ENCODE measurements at places on chromosomes 13 and 19.

GRCh38 chr13:47917022-47917574 lies 84.0 kb downstream of the SUCLA2 start:
- no peak for DNase-seq
- H3K4me3 ChIP-seq, result no peak overlapping the region

GRCh38 chr19:8163759-8164158 lies 14.4 kb upstream of the FBN3 start:
- no peaks in the 10 kb centered on the region for H3K27me3 ChIP-seq
- DNase-seq, result no peak
- H3K4me1 ChIP-seq, result peaks cover 4% of the 10 kb centered on the region
- no peak overlapping the region for H3K4me3 ChIP-seq
- no peaks in the 10 kb centered on the region for H3K36me3 ChIP-seq

GRCh38 chr19:12789904-12790619 lies 1.2 kb upstream of the JUNB start:
- H3K36me3 ChIP-seq, result no peaks in the 10 kb centered on the region
- H3K4me1 ChIP-seq, result peaks cover 47% of the 10 kb centered on the region
- H3K27ac ChIP-seq, result peak overlapping the region; percentile 98
- H3K4me3 ChIP-seq, result peak overlapping the region; percentile 94
- no peak for DNase-seq

DNA sequence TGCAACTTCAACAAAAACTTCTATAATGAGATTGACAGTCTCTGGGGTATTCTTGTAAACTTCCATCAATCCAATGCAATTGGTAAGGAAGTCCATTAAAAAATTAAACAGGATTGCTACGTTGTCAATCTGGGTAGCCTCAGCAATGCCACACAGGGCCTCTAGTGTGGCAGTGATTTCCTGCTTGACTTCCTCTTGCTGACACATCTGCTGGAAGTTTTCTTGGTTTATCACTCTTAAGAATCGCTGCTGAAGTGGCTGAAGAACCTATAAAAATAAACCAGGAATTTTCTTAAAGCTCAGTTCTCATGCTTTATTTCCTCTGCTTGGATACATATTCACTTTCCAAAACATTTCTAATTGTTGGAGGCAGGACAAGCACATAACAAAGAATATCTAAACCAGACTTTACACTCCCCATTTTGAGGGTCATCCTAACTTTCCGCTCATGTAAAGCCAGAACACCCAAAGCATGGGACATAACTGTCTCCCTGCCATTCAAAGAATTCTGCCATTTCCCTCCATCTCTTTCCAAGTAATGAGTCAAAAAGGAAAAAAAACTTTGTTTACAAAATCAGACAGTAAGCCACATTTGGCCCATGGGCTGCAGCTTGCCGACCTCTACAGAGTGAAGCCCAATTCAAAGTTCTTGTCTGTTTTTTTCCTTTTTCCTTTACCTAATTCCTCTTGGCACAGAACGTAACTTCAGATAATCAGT lies 23.2 kb upstream of the EEF1AKMT1 start:
- peaks cover 13% of the 10 kb centered on the region for H3K4me1 ChIP-seq
- H3K4me3 ChIP-seq, result no peak overlapping the region
- DNase-seq, result no peak

GRCh38 chr19:50933640-50934039 lies 19.2 kb downstream of the KLK5 start:
- peak; percentile 94 for DNase-seq
- H3K27me3 ChIP-seq, result no peaks in the 10 kb centered on the region
- peak overlapping the region; percentile 91 for H3K27ac ChIP-seq
- no peak overlapping the region for H3K4me3 ChIP-seq
- no peaks in the 10 kb centered on the region for H3K36me3 ChIP-seq

DNA sequence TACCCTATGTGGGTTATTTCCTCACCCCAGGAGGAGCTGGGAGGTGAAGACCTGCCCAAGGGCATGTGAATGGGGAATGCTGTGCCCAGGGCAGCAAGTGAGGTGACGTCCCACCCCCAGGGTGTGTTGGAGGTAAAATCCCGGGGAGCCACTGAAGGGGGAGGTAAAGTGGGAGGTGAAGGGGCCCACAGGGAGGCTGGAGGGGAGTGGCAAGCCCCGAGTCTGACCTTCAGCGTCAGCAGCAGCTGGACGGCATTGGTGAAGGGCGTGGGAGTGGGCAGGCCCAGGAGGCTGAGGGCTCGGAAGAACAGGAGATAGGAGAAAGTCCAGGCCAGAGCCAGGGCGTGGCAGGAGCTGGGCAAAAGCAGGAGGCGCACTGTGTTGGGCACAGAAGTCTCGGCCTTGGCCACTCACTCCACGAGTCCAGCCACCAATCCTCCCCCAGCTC lies 2.4 kb downstream of the MBOAT7 start:
- H3K4me3 ChIP-seq, result no peak overlapping the region
- H3K36me3 ChIP-seq, result peaks cover 15% of the 10 kb centered on the region
- no peaks in the 10 kb centered on the region for H3K27me3 ChIP-seq
- peaks cover 11% of the 10 kb centered on the region for H3K4me1 ChIP-seq
